ENCODE measurements at places on chromosomes 5 and 9.

DNA sequence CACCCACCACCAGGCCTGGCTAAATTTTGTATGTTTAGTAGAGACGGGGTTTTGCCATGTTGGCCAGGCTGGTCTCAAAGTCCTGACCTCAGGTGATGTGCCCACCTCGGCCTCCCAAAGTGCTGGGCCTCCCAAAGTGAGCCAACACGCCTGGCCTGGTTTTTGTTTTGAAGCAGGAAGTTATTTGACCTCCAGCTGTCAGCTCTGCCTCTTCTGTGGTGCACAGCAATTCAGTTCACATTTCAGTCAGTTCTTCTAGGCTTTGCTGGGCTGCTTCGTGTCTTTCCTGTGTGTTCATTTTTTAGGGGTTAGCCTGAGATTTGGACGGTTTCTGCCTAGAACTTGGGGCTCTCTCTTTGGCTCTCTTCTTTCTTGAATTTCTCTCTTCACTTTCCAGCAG lies 8.9 kb downstream of the LCN1 start:
- no peak for DNase-seq

DNA sequence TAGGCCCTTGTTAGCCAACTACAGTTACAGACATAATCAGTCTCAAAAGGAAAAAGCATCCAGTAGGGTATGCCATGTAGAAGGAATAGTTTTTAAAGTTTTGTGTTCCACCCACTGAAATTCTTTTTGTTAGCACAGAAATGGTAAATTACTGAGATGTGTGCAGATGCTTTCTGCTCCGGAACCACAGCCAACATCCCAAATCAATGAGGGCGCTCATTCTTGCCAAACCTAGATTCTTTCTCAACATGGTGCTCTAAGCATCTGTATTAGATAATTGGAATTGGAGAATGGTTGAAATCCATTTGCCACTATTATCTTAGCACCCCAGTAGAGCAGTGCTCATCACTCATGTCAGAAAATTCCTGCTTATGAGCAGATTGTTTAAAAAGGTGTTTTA lies 127.8 kb downstream of the SEC61B start:
- DNase-seq, result no peak

DNA sequence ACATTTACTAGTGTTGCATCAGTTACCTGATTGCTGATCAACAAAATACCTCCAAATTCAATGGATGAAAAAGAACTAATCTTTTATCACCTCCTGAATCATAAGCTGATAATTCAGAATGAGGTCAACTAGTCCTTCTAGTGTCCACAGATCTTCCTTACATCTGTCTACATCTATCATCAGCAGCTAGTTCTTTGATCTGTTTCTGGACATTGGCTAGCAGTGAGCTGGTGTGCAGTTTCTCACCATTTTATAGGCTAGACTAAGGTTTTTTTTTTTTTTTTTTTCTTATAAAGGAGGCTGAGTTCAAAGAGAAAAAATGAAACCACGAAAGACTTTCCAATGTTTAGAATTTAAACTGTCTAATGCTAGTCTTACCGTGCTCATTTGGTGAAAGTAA lies 534.3 kb upstream of the ST8SIA4 start:
- DNase-seq, result no peak

GRCh38 chr5:132662925-132663770 lies 5.2 kb downstream of the IL13 start:
- DNase-seq, result peak; percentile 35

- no peak for DNase-seq
Observed at GRCh38 chr9:91802391-91802790, 147.6 kb downstream of the ROR2 start.

GRCh38 chr5:68502531-68502930 lies 287.0 kb downstream of the PIK3R1 start:
- DNase-seq, result peak; percentile 12

- DNase-seq, result no peak
Observed at GRCh38 chr5:122929001-122929400, 83.6 kb downstream of the SNX24 start.

- DNase-seq, result no peak
Observed at GRCh38 chr9:104746798-104747197, 685 bp upstream of the NIPSNAP3A start.

DNA sequence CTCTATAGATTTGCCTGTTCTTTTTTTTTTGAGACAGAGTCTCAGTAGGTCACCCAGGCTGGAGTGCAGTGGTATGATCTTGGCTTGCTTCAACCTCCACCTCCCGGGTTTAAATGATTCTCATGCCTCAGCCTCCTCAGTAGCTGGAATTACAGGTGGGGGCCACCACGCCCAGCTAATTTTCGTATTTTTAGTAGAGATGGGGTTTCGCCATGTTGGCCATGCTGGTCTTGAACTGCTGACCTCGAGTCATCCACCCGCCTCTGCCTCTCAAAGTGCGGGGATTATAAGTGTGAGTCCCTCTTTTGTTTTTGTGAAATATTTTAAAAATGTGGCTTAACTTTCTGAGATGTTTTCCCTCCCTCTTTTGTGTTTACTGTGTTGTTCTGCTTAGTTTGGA lies 29.2 kb downstream of the HSPA4 start:
- DNase-seq, result no peak

DNA sequence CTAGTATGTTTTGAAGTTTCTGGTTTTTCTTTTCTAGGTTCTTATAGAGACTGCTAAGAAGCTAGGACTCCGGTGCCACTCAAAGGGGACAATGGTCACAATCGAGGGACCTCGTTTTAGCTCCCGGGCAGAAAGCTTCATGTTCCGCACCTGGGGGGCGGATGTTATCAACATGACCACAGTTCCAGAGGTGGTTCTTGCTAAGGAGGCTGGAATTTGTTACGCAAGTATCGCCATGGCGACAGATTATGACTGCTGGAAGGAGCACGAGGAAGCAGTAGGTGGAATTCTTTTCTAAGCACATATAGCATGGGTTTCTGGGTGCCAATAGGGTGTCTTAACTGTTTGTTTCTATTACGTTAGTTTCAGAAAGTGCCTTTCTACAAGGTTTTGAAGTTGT lies 52.2 kb downstream of the MTAP start:
- peak; percentile 97 for DNase-seq

- no peak for DNase-seq
Observed at GRCh38 chr5:131974622-131974955, 29.1 kb upstream of the MEIKIN start.

DNA sequence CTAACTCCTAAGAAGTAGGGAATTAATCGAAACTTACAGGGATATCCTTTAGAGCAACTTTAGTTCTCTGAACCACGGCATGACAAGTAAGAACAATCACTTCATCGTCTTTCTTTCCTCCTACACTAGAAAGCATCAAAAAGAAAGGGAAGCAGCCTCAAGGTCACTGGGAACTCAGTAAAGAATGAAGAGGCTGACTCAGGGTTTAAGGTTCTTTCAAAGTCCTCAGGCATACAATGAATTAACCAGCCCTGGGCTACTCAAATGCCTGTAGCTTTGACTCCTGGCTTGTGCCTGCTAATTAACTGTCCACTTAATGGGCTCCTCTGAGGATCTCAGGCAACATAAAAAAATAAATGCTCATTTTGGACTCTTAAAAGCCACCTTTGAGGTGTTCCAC lies 102.0 kb downstream of the TRIM32 start:
- DNase-seq, result no peak

GRCh38 chr9:91771864-91772263 lies 178.2 kb downstream of the ROR2 start:
- no peak for DNase-seq

GRCh38 chr5:11334404-11334803 lies 569.8 kb downstream of the CTNND2 start:
- no peak for DNase-seq

DNA sequence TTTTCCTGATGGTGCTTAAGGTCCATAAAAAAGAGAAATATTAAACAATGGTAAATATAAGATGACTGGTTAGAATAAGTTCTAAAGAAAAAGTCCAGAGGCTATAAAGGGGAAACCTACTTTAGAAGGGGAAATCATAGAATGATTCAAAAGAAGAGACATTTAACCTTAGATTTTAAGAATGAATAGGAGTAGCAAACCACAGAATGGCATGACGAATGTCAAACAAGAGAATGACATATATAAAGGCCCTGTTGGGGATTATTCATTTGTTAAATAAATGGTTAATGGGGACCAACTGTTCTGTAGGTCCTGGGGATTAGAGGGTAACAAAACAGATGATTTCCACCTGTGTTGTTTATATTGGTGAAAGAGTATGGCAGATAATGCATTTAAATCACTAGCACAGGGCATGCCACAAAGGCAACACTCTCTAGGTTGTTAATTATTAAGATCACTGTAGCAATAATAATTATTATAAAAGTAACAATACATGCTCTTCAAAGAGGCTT lies 495.2 kb upstream of the GRIA1 start:
- DNase-seq, result no peak

DNA sequence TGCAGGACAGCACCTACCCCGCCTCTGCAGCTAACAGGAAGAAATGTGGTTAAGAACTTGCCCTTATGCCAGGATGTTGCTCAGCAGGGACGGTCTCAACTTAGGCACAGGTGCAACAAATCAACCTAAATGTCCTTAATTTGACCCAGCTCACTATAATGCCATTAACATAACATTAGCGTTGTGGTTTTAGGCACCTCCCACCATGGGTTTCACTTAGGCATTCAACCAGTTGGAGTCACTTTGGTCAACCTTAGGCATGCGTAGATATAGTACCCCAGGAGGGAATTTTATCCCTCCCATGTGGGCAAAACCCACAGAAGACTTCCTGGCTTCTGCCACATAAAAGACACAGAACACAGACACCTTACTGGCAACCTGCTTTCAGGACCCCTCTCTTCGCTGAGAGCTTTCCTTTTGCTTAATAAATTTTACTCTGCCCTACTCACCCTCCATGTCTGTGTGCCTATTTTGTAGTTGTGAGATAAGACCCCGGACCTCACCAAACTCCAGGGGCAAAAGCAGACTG lies 8.7 kb upstream of the ERAP1 start:
- no peak for DNase-seq

- DNase-seq, result no peak
Observed at GRCh38 chr5:139460455-139460854, 2.1 kb downstream of the ECSCR start.

DNA sequence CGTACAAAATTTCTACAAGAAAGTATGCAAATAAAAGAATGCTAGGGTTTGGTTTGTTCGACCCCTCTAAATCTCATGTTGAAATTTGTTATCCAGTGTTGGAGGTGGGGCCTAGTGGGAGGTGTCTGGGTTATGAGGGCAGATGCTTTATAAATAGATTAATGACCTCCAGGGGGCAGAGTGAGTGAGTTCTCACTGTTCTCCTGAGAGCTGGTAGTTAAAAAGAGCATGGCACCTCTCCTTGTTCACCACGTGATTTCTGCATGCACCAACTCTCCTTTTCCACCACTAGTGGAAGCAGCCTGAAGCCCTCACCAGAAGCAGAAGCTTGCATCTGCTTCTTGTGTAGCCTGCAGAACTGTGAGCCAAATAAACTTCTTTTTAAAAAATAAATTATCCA lies 50.4 kb upstream of the FAM170A start:
- DNase-seq, result peak; percentile 17

- DNase-seq, result no peak
Observed at GRCh38 chr5:3740546-3741373, 145.1 kb downstream of the IRX1 start.

DNA sequence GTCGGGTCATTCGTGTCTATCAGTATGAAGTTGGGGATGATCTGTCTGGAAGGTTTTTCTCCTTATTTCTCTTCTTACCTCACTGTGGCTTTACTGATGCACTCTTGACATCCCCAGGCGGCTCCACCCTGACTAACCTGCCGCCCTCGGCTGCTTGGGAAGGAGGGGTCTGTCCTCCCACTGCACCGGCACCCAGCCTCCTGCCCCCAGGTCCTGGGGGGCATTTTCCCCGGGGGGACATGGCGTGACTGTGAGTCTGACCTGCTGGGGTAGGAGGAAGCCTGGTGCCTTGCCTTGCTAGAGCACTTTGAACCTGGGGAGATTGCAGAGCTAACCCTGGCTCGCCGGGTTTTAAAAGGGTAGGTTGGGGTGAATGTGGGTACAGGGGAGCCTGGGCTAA lies 27.5 kb downstream of the DYNC2I2 start:
- DNase-seq, result no peak

- DNase-seq, result no peak
Observed at GRCh38 chr5:170436335-170436734, 47.2 kb upstream of the KCNMB1 start.

DNA sequence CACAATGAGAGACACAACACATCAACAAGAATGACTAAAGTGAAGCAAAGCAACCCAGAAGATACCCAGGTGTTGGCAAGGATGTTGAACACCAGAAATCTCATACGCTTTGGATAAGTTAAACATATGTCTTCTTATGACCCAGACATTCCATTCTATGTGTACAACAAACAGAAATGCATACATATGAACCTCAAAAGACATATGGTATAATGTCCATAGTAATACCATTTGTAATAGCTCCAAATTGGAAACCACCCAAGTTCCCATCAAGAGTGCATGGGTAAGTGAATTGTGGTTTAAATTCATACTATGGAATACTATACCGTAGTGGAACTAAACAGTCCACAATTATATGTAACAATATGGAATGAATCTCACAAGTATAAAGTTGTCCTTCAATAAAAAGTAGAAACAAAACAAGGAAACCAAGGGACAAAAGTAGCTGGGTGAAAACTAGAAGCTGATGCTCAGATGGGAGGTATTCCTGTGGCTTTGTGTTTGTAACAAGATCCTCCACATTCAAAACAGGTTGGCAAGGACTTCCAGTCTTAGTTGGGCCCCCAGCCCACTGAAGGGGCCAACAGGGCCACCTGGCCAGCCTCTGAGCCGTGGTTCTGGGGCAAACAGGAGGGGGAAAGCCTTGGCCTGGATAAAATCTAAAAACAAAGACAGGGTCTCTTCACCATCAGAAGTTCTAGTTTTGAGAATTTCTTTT lies 171.8 kb upstream of the PITX1 start:
- DNase-seq, result peak; percentile 33

DNA sequence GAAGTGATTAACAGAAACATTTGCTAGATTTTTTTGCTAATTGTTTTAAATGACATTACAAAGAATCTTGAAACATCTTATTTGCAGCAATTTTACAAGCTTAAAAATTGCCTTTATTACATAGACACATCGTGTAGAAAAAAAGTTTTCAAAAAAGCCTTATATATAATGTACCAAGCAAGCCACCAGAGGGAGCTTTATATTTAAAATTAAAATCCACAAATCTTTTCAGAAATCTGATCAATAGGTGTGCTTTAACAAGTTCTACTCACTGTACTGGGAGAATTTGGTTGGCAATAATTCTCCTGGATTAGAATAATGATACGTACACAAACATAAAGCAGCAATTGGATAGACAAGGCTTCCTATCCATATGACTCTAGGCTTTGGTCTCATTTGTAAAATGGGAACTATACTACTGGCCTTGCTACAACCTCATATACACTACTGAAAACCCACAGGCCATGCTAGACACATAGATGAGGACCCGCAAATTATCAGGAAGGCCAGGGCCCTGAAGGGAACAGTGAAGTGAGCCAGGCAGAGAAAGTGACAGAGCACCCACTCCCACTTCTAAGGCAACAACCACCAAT lies 4.8 kb downstream of the PSMB7 start:
- DNase-seq, result no peak

GRCh38 chr5:167912941-167913665 lies 378.3 kb upstream of the WWC1 start:
- DNase-seq, result peak; percentile 6

Data from iris pigment epithelial cell (primary cell).